ENCODE measurements at places on chromosomes 4 and X. TPM values are rescaled to one million over a fixed set of nuclear protein-coding genes. Genes with fewer than 3 reads are reported as not detected.
A peak's percentile ranks its signal among the peaks of the same experiment; 100 is the strongest.

The GPRASP2 gene
- polyA plus RNA-seq, result 5.6 TPM

GRCh38 chr4:95548738-95549245 lies at the start of gene UNC5C:
TSS of gene UNC5C (minus strand) at chr4:95548973.
- DNase-seq, result peak; percentile 49

- no peak for DNase-seq
Observed at GRCh38 chrX:64580605-64581004, 185.4 kb upstream of the MTMR8 start.

The CLDN24 gene
- not detected for polyA plus RNA-seq

DNA sequence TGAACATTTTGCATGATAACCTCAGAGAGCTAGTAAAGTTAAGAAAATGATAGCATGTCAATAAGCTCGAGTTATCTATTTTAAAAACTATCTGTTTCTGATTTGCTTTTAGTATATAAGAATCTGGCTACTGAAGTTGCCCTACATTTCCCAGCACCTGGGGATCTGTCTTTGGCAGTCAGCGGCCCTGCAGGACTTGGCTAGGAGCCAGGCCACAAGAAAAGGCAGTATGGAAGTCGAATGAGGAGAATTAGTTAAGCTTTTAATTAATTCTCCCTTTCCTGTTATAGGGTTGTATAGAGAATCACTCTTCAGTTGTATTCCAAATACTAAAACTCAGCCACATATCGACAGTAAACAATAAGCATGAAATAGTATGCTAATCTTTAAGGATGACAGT lies 22.7 kb downstream of the POU4F2 start:
- DNase-seq, result no peak

DNA sequence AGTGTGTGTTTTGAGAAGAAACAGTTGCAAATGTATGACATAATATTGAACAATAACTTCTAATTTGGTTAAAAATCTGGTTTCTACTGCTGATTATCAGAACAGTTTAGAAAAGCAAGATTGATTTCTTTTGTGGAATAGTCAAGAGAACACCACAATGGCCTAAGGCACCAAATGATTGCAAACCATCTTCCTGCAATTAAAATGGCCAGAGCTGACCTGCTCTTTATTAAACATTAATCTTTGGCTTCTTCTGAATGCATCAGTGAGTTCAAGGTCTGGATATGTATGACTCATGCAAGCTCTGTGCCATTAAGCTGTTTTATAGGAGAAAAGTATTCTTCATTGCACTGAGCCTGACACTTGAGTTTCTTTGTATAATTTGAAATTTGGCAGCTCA lies 107.8 kb upstream of the PDHA2 start:
- no peak for DNase-seq

GRCh38 chr4:114474188-114474800 lies 124.3 kb upstream of the UGT8 start:
- DNase-seq, result no peak

DNA sequence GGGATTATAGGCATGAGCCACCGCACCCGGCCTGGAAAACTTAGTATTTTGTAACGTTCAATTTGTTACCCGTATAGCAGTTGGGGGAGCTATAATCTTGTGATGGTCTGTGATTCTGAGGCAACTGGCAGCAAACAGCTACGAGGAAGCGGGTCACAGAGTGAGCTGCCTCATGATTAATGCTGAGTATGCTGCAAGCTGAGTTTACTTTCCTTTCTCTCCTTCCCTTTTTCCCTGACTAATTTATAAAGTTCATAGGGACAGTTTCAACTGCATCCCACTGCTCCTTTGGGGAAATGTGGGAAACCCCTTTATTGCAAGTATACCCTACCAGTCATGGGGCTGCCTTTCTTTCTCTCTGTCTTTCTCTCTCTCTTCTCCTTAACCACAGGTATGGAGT lies 17.7 kb upstream of the ELOVL6 start:
- no peak for DNase-seq

GRCh38 chr4:11079171-11079570 lies 349.5 kb downstream of the HS3ST1 start:
- no peak for DNase-seq

GRCh38 chrX:118928151-118928550 lies 46.3 kb upstream of the LONRF3 start:
- no peak for DNase-seq

GRCh38 chr4:90240333-90240732 lies 113.1 kb downstream of the CCSER1 start:
- no peak for DNase-seq

DNA sequence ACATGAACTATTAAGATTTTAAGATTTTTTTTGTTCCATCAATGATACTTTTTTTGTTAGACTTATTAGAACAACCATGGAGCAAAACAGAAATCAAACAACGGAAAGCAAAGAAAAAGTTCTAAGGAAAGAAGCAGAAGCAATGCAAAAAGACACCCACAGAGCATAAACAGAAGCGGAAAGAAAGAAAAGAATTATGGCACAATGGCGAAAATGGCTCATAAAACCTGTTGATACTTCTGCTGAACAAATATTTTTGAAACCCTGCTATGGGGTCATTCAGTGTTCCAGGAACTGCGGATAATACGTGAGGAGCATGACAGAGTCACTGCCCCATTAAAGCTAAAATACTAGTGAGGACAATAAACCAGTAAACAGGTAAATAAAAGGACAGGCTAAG lies 138.0 kb downstream of the ADAMTS3 start:
- no peak for DNase-seq

The TACR3 gene
- not detected for polyA plus RNA-seq

DNA sequence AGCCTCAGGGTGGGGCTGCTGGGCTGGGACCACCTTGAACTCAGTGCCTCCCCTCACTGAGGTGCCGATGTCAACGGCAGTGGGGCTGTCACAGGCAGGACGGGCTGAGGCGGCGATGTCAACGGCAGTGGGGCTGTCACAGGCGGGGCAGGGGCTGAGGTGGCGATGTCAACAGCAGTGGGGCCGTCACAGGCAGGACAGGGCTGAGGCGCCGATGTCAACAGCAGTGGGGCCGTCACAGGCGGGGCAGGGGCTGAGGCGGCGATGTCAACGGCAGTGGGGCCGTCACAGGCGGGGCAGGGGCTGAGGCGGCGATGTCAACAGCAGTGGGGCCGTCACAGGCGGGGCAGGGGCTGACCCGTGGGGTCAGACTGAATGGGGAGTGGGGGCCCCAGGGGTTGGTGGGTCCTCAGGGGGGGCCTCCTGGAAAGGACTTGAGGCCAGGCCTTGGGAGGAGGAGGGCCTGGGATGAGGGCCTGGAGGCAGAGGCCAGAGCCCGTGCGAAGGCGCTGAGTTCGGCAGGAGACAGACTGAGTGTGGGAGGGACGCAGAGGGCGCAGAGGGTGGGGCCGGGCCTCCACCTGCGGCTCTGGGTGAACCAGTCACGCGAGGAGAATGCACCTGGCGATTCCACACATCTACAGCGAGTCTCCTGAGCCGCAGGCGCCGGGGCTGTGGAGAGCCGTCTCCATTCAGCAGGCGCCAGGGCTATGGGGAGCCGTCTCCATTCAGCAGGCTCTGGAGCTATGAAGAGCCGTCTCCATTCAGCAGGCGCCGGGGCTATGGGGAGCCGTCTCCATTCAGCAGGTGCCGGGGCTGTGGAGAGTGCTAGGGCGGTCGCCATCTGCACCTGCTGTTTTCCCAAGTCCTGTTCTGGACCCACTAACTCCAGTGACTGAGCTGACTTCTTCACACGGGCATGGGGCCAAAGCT lies 22.9 kb downstream of the ATP5ME start:
- DNase-seq, result peak; percentile 18

- no peak for DNase-seq
Observed at GRCh38 chr4:70818921-70819320, 20.8 kb downstream of the GRSF1 start.

DNA sequence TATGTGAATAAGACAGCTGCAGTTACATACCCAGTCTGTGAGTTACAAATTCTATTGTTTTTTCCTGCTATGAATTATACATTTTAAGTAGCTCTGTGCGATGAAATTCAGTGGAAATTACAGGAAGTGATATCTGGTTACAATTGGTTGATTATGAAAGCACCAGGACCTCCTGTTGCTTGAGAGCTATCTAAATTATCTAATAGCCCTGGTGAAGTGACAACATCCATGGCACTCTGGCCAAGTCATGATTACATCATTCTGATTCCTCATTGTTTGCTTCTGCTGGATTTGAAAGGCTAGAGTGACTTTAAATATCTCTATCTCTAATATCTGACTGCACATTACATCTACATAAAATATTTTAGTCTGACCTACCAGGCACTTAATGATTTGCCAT lies 515.0 kb downstream of the CFAP47 start:
- no peak for DNase-seq

- DNase-seq, result no peak
Observed at GRCh38 chrX:121260596-121261240, 213.3 kb downstream of the GLUD2 start.

- DNase-seq, result no peak
Observed at GRCh38 chr4:172818901-172819300, 349.7 kb upstream of the GALNT7 start.

The SPACA5 gene
- 0.22 TPM for polyA plus RNA-seq

GRCh38 chrX:68895778-68896177 lies 67.0 kb downstream of the EFNB1 start:
- no peak for DNase-seq

DNA sequence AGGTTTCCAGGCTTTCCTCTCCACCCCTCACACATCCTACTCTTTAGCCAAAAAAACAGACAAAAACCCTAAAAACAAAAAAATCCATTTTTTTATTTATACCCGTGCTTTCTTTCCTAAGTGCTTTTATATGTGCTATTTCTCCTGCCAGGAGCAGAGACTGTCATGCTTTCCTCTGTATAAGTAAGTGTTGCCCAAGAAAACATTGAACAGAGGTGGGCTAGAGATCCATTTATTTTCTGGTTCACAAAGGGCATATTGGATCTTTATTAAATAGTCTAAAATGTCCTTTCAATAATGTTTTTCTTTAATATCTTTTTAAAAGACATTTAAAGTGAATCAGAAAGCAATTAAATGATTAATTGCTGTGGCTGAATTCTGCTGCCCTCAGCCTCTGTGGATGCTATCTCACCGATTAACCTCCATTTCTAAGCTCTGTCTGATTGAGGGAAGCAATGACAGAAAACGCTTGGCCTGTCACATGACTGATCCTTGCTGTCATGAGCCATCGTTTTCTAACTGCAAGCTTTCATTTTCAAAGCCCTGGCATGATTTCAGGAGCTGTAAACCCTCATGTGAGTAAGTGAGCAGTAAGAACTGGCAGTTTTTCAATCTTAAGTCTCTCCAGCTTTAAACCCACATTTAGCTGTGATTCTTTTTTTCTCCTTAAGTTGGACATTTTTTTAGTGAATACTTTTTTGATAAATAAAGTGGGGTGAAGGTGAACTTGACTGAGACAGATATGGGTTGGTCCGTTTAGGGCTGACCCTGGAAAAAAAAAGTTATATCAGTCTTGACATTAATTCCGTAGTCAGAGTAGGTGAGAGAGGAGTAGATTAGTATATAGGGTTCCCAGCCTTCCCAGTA lies 180.7 kb upstream of the PGRMC2 start:
- peak; percentile 93 for DNase-seq

DNA sequence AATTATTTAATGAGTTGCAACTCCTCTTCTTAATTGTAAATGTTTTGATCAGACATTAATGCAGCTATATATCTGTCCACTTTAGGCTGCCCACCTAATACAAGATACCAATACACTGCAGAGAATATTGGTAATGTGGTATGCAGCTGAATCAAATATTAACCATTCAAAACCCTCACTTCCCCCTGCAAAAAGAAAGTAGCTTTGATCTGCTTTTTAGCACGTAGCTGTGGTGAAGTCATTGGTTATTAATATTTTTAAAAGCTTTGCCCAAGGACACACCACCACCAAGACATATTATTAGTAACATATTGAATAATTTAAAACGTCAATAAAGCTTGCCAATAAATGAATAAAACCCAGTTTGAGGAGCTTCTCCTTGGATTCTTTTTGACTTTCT lies 28.6 kb upstream of the CYP2U1 start:
- DNase-seq, result no peak

- DNase-seq, result peak; percentile 78
Observed at GRCh38 chr4:76305971-76306881, at the start of gene STBD1. TSS of gene STBD1 (plus strand) at chr4:76306733. CDS start at chr4:76306770, 37 bp downstream.

GRCh38 chrX:31934842-31935370 lies 863.1 kb upstream of the FTHL17 start:
- DNase-seq, result no peak

DNA sequence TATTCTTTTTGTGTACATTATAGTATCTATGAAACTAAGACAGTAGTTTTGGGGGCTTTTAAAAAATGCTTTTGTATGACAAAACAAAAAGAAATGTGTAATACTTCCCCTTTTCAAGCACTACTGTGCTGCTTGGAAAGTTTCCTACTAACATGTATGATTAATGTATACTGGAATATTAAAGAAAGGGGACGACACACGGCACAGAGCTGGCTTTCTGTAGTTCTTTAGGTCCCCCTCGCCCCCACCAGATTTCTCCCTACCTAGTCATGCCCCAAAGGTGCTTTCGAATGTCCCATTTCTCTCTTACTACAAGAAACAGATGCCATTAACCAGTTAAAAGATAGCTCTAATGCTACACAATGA lies 1.6 kb upstream of the AP1S2 start:
- no peak for DNase-seq

The ABCG2 gene
- 37.6 TPM for polyA plus RNA-seq

DNA sequence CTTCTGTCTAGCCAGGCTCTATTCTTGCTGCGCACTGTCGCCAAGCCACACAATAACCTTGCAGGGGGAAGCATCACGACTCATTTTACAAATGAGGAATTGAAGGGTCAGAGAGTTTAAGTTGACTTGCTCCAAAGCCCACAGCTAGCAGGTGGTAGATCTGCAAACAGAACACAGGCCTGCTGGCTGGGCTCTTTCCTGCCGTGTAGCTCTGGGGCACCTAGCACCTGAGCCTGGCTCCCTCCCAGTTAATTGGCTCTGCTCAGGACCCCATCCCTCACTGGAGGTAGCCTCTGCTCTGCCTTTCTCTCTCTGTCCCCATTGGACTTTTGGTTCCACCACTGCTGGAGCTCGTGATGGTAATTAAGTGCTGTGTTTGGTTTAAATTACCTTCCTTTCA lies 98.5 kb downstream of the NSUN7 start:
- DNase-seq, result no peak

The CYTL1 gene
- 0.81 TPM for polyA plus RNA-seq

GRCh38 chrX:115650916-115651315 lies 89.9 kb downstream of the PLS3 start:
- DNase-seq, result peak; percentile 4

The PNCK gene
- polyA plus RNA-seq, result not detected

- no peak for DNase-seq
Observed at GRCh38 chr4:67892905-67893304, 9.1 kb upstream of the TMPRSS11D start.

- DNase-seq, result no peak
Observed at GRCh38 chrX:72125331-72126047, 6.2 kb downstream of the RTL5 start.

The ADH6 gene
- polyA plus RNA-seq, result 66.0 TPM

- DNase-seq, result no peak
Observed at GRCh38 chr4:177573507-177573906, 131.3 kb upstream of the AGA start.

The HTR2C gene
- not detected for polyA plus RNA-seq

The GSX2 gene
- polyA plus RNA-seq, result not detected

All from small intestine (tissue), 16 donors.